ENCODE measurements at places on chromosomes 1 and 21.
A peak's percentile ranks its signal among the peaks of the same experiment; 100 is the strongest.

GRCh38 chr21:19608101-19608621 lies 1204.6 kb upstream of the TMPRSS15 start:
- DNase-seq, result no peak

- DNase-seq, result no peak
Observed at GRCh38 chr1:65509912-65510680, 89.6 kb downstream of the LEPR start.

DNA sequence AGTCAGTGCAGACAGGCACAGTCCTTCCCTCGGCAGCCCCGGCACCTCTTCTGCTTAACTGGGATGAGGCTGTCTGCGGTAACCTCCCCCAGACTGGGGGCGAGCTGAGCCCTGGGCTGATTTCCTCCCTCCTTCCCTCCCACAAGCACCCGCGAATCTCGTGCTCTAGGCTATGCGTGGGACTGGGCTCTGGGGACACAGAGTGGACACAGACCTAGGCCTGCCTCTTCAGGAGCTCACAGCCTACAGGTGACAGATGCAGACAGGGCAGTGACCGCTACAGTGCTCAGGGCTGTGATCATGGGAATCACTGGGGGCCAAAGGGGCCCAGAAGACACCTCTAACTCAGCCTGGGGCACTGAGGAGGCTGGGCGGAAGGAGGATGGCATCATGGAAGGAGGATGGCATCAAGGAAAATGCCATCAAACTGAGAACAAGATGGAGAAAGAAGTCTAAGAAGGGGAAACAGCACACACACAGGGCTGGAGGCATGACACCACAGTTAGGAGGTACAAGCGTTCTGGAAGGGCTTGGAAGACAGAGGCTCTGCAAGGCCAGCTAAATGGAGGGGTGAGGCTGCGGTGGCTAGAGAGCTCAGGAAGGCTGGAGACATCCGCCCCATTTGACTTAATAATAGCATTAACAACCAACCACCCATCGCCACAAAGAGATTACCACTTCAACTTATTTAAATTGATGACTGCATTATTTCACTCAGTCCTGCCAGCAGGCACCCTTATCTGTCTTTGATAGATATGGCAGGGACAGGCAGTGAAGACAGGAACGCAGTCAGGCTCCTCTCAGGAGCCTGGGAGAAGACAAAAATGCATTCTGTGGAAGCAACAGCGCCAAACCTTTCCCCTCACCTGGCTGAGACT lies 4.2 kb downstream of the TTC39A start:
- DNase-seq, result no peak

GRCh38 chr1:160739098-160739511 lies at the start of gene SLAMF7:
Gene SLAMF7, plus strand, starts transcription at chr1:160739247. Its CDS starts 55 bp downstream, at chr1:160739302.
- no peak for DNase-seq

- no peak for DNase-seq
Observed at GRCh38 chr1:20072771-20073170, 2.8 kb downstream of the PLA2G5 start.

DNA sequence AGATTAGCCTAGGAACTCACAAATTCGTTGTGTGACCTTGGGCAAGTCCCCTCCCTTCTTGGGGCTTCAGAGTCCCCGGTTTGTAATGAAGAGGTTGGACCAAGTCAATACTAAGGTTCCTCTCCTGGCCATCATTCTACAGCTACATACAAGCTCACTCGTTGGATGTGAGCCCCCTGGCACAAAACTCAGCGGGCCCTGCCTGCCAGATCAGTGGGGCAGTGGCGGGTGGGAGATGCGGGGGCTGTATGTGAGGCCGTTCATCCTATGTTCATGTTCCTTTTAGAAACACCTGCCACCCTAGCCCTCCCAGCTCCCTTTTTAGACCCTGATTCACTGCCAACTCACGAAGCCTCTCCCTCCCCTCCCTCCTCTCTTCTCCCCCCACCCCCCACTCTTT lies 2.1 kb downstream of the DLGAP3 start:
- no peak for DNase-seq

- no peak for DNase-seq
Observed at GRCh38 chr1:17434016-17434415, 5.5 kb downstream of the RCC2 start.

DNA sequence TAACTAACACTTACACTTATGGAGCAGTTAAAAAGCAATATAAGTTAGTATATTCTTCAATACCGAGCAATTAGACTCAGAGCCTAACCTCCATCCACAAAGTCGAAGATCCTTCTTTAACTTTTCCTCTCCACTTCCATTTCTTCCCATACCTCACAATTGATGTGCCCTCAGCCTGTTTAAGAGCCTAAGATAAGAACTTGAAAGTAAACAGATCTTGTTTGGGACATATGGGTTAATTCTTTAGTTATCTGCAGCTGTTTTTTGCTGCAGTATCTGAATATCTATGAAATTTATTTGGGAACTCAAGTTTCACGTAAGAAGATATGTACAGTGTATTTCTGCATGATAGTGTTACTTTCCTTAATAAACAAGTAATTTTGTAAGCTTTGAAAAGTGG lies 51.5 kb downstream of the MIGA1 start:
- DNase-seq, result no peak

GRCh38 chr1:83929184-83929583 lies 69.7 kb downstream of the TTLL7 start:
- DNase-seq, result no peak

GRCh38 chr1:3603571-3604467 lies 7.5 kb downstream of the MEGF6 start:
- no peak for DNase-seq

GRCh38 chr1:147492207-147492606 lies 49.1 kb upstream of the BCL9 start:
- peak; percentile 7 for DNase-seq

DNA sequence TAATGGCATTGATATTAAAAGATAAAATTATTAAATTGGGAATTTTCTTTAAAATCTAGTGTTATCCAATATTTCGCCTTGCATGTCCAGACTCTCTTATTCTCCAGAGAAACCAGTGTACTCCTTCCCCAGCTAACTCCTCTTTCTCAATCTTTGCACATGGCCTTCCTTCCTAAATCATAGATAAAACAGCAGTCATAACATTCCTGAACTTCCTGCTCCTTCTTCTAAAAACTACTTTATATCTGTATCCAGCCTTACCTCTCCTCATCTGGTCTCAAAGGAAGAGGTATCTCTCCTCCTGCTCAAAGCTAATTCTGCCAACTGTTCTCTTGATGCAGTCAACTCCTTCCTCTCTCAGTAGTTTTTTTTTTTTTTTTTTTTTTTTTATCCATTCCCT lies 39.5 kb upstream of the NEK7 start:
- DNase-seq, result no peak

GRCh38 chr1:213484758-213485157 lies 433.7 kb downstream of the RPS6KC1 start:
- DNase-seq, result no peak

GRCh38 chr1:230643908-230644307 lies 1.6 kb downstream of the COG2 start:
- no peak for DNase-seq

- no peak for DNase-seq
Observed at GRCh38 chr1:163709636-163710035, 387.9 kb downstream of the NUF2 start.

DNA sequence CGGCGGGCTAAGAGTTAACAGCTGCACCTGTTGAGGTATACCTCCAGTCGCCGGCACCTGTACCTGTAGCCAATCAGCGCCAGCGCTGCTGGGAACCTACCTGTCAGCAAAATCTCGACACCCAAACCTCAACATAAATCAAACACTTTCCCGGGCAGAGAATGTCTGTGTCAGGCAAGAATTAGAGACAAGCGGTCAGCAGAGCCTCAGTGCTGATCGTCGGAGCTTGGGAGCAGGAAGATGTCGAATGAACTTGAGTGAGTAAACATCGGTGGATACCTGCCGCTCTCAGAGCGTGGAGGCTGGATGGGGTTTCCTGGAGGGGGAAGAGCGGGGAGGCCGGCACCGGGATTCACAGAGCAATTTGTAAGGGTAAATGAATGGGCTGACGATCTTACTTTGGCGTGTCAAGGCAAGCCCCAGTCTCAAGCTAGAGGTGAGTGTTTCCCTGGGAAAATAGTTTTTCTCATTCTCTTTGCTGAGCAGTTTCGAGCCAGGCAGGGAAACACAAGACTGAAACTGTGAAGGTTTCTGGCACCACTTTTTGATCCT lies at the start of gene GRHL3:
Gene GRHL3, plus strand, starts transcription at position 46 of the 552 bp plus-strand sequence. Its CDS starts 195 bp downstream, at position 241.
- DNase-seq, result peak; percentile 65

DNA sequence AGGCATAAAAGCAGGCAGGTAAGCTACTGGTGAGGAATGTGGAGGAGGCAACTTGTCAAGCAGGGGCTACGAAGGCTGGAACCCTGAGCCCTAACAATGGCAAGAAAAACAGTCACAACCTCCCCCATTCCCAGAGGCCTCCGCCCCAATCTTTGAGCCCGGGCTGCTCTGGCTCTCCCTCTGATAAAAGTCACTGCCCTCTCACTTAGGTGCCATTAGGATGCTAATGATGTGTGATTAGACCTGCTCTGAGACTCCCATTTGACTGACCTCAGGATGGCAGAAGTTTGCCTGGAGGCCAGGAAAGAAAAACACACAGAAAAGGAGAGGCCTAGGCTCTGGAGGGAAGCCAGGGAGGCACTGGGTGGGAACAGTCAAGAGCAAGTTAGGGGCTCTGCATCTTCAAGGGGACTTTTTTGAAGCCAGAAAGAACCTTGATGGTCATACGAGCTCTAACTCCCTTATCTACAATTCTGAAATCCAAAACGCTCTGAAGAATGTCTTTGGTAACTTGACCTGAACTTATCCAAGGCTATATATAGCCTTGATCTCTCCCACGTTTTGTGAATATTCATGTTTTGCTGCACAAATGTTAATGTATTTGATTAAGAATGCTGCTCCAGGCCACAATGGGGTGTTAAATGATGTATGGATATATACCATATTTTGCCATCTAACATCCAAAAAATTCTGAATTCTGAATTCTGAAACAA lies 98.9 kb downstream of the TRABD2B start:
- DNase-seq, result no peak

GRCh38 chr1:145868232-145868631 lies 9.4 kb upstream of the PIAS3 start:
- DNase-seq, result no peak

DNA sequence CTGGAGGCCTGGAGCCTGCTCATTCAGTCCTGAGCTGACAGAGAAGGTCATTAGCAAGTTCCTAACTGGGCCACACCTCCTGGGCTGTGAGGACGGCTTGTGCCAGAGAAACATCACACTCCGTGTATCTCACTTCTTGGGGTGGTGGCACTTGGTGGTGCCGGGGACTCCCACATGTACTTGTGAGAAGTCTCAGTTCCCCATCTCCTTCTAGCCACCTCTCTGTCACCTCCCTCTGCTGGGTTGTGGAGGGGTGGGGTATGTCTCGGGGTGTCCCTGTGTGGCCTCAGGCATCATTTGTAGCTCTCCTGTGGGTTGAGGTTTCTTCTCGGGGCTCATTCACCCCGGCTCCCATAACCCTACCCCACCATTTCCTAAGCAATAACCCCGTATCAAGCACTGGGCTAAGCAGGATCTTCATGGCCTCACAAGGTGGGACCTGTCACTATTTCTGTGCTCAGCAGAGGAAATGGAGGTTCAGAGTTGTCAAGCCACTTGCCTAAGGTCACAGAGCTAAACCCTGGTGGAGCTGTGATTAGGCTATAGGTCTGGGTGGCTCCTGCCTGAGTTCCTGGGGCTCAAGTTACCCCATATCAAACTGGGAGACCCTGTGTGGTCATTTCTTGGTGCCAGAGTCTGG lies 62.5 kb downstream of the UBIAD1 start:
- no peak for DNase-seq

DNA sequence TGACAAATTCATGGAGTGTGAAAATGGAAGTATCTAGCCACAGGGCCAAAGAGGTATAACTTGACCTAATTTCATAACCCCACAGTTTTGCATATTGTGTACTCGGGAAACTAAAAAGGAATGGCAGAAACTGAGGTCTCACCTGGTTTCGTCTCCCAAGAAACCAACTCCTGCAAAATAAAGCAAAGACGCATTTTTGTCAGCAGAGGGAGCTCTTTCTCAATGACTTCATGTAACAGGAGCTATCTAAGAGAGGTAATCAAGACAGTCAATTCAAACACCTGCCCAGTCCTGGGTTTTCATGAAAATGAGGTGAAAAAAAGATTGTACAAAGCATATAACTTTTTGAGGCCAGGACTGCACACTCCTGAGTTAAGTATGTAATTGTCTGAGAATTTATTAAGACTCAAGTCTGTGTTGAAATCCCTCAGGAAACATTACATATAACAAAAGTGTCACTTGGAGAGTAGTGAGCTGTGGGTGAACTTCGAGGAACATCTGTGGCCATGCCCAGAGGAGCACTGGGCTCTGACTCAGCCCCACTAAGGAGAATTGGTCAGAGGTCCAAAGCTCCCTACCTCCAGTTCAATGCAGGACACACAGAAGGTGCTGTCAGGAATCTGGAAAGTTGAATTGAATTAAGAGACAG lies 17.6 kb downstream of the FCRL4 start:
- peak; percentile 10 for DNase-seq

DNA sequence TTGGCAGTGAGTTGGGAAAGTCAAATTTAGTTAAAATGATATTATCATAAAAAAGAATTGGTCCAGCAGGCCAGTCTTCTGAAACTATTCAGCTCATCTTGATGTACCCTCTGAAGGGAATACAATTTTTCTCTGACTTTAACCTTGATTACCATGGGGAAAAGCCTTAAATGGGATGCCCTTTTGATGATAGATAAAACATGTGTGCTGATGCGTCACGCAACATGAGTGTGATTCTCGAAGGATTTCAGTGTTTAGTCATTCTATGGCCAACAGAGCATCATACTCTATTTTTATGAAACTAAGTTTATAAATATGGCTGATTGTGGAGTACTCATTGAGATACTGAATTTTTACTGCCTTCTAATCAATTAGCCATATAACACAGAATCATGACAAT lies 171.5 kb downstream of the ZNF281 start:
- no peak for DNase-seq

GRCh38 chr1:230163205-230163604 lies 96.2 kb downstream of the GALNT2 start:
- DNase-seq, result no peak

DNA sequence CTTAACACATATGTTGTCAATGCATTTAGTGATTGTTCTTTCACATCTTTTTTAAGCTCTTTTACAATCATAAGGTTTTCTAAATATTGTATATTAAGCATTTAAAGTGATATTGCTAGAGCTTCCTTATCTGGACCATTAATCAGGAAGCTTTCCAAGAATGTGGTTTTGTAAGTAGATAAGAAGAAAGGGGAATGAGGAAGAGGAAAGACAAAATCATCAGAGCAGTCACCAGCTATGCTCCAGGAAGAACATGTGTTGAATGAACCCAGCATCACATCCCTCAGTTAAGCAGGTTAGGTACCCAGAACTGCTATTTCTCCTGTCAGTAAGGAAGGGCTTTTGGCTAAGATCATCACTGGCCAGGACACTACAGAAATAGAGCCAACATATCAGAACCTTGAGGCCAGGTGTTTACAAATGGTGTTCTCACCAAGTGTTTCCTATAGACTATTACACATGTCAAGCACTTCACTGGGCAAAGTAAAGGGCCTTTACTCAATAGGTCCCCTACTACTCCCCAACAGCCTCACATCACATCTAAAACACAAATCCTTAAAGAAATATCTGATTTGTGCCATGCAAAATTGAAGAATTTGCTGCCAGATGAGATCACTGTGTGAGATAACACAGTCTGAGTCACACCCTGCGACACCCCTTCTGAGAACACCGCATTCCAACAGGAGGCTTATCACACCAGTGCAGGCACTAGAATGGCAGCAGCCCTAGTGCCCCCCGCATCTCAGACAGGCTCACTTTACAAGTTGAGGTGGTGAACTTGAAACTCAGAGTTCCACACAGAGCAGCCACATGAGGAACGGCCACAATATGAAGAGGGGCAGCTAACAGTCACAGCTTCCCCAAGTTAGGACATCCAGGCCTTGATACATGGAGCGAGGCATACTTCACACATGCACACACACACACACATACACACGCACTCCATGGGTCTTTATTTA lies 1.8 kb upstream of the SPRR2A start:
- no peak for DNase-seq
